Stimulated activated CD8-positive, alpha-beta memory T cell treated with anti-CD3 and anti-CD28 coated beads, Interleukin-15, amount 100 ng/mL, for 24 hours (primary cell): ENCODE measurements at places on chromosomes 7 and 10.

DNA sequence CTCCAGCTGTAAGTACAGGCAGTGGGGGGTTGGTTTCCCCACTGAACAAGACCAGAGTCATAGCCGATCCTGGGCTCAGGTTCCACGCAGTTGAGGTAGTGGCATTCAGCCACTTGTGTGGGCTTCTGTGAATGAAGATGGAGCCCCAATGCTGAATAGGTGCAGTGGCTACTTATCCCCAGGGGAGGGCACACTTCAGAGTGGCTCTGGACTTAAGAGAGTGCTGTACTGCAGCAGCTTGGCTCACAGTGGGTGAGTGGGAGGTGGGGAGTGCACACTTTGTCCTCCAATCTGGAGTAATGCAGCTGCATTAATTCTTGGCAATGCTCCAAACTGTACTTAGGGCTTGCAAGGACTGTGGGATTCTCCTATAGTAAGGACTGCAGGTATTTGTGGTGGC lies 81.9 kb downstream of the BUB3 start:
- no peak for DNase-seq

DNA sequence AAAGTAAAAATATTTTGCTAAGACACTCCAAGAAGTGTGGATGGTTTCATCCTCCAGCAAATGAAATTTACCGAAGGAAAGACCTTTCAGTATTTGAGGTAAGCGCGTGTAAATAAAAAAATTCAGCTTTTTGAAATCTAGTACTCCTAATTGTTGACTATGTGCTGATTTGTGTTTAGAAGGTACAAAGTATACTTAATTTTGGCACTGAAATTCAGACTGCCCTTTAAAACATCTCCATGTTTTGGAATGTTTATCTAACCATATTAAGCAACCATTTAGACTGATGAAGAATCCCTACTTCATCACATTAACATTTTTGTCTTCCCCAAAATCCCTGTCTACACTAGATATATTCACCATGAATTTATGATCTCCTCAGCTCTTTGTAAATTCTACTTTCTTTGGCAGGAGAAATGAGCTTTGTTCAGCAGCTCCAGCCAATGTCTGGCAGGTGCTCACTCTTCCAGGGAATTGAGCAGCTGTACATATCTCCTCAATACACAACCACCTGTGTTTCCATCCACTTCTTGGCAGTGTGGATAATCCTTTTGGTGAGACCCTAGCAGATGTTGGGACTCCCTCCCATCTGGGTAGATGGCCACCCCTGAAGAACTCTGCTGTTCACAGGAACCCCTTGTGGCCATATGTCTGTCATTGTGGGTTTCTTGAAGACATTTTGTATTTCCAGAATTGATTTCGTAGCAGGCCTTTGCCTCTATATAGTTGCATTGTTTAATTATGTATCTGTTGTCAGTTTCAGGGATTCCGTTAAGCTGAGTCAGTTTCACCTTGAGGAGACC lies 129.4 kb upstream of the SAMD8 start:
- no peak for DNase-seq

DNA sequence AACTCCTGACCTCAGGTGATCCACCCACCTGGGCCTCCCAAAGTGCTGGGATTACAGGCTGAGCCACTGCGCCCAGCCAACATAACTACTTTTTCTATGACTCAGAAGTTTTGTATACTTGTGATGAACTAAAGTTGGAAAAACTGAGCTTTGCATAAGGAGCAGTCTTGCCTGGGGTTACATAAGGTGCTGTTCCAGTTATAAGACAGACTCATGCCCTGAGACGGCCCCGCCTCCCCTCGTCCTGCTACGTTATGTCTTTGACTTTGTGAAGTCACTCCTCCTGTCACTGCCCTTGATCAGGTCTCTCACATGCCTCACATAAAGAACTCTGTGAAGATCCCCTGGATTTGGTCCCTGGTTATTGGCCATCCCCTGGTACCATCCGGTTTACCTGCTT lies 40.4 kb upstream of the OPN4 start:
- DNase-seq = no peak

GRCh38 chr7:71574153-71574860 lies 442.4 kb downstream of the GALNT17 start:
- DNase-seq = no peak

DNA sequence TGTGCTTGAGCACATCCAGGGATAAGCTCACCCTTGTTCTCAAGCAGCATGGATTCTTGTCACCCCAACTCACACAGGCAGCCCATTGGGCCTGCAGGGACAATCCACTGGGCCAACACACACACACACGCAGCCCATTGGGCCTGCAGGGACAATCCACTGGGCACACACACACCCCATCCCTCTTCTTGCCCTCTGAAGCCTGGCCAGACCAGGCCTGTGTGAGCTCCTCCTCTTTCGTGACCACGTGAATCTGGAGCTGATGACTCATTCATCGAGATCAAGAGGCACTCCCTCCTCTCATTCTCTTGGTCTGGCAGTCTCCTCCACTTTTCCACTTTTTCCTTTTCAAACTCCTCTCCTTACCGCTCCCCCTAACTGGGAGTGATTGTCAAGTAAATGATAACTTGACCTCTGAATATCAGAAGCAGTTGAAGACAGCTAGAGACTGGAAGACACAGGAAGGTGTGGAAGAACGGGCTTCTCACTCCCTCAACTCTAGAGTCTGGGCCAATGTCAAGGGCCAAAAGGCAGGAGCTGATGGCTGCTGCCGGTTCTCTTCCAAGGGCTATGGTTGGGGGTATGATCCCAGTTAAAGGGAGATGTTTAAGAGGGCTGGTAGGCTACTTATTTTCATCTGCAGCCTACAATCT lies 89.7 kb downstream of the HIPK2 start:
- no peak for DNase-seq

- DNase-seq = no peak
These were observed 17.5 kb downstream of the DNAJC9 start for GRCh38 chr10:73229567-73229966.

DNA sequence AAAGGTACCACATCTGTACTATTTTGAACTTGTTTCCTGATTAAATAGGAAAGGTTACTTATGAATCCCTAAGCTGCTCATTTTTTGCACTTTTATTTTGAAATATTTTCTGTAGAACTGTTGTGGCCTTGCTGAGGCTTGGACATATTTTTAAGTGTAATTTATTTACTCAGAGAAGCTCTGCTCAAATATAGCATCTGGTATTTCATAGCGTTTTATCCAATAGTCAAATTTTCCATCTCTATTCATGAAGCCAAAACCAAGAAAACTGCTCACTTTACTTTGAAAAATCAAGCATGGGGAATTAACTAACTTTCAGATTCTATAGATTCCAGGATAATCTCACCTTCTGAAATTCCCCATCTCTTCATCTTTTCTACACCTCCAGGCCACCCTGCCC lies 6.6 kb upstream of the FAM3C start:
- DNase-seq = no peak

- no peak for DNase-seq
These were observed 113.4 kb upstream of the SHH start for GRCh38 chr7:155925682-155926081.

- no peak for DNase-seq
These were observed 658.0 kb upstream of the NRG3 start for GRCh38 chr10:81216949-81217348.

DNA sequence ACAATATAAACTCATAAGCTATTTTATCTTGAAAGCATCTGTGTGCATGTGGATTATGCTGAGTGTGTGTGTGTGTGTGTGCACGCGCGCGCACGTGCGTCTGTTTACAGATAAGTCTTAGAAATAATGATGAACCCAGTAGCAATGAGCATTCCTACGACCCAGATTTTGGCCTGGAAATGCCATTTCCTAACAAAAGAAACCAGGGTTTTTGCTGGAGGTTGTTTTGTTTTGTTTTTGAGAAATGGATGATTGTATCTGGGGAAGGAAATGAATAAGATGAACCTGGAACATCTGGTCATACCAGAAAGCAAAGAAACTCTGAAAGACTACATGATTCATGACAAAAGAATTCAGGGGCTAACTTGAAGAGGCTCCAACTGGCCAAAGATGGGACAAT lies 22.1 kb upstream of the LMOD2 start:
- no peak for DNase-seq

- DNase-seq = no peak
These were observed 22.4 kb downstream of the NPC1L1 start for GRCh38 chr7:44518761-44519160.

DNA sequence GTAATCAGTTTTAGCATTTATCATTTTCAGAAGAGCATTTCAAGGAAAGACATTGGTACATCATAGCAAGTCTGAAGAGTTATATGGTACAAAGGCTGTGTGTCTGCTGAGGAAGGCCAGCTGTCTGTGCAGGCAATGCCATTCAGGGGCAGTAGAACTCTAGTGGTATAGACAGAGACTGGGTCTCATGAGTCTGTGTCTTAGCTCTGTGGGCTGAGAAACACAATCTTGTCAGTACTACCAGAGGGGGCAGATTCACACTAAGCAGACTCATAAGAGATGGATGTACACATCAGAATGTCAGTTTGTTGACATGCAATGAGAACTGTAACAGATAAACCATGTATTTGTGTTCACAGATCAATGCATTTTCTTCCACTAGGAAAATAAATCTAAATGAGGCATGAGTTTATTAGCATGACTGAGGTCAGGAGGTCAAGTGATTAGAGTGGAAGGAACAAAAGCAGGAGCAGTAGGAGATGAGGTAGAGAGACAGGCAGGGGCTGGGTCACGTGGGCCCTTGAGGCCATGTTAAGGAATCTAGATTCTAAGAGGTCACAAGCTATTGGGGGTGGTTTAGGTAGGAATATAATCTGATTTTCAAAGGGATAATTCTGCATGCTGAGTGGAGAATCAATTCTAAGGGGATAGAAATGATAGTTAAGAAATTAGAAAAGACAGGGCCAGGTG lies 7.5 kb upstream of the GGCT start:
- DNase-seq = no peak

- no peak for DNase-seq
These were observed 525.1 kb downstream of the KIF20B start for GRCh38 chr10:90226517-90226916.

- no peak for DNase-seq
These were observed 347.6 kb downstream of the MDFIC start for GRCh38 chr7:115269486-115269885.

DNA sequence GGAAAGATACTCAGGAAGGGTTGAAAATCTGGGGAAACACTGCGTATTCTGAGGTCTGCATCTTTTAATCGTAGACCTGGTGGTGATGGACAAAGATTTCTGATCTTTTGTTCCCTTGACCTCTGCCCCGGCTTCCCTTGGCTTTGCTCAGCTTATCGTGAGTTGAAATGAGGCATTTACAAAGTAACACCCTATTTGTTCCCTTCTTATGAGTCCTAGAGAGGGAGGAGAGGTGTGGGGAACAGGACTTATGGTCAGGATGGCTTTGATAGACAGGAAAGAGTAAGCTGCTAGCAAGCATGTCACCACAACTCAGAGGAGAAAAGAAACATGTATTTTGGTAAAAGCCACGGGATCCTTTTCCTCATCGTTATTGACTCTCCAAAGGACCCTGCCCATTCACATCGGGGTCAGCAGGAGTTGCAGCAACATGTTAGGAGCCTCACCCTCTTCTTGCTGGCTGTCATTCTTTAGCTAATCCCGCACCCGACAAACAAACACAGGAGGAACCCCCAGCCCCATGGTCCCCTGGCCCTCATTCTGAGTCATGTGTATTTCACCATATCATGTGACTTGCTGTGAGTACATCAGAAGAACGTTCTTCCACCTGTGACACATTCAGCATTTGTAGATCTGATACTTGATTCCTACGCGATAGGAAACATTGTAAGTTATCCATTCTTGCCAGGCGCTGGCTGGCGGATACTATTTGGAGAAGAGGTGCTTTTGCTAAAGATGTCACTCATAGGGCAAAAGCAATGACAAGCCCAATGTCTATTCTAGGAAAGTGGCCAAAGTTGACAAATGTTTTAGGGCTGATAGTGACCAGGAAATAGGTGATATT lies 170.1 kb downstream of the RTKN2 start:
- no peak for DNase-seq

GRCh38 chr10:112585960-112586359 lies 138.9 kb downstream of the VTI1A start:
- no peak for DNase-seq

DNA sequence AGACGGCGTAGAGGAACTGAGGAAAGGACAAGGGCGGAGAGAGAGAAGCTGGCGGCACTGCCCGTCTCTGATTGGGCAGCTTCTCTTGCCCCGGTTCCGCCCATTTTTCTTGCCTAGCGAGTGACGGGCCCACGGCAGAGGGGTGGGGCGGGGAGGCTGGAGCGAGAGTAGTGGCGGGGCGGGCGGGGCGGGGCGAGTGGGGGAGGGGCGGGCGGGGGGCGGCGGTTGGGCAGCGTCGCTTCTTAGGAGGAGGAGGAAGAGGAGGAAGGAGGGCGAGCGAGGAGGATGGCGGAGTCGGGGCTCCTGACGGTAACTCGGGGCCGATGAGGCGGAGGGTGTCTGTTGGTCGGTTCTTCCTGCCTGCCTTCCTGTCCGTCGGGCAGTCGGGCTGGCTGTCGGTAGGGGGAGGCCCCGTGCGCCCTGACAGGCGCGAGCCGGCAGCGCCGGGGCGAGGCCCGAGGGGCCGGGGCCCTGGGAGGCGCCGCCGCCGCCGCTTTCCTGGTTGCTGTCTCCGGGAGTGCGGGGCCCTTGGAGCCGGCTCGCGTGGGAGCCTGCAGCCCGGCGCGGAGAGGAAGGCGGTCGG lies at the start of gene SHOC2:
Gene SHOC2, plus strand, starts transcription at position 256 of the 583 bp plus-strand sequence. CDS start 44,755 bp downstream, outside the sequence.
- peak; percentile 86 for DNase-seq

GRCh38 chr7:50826371-50827172 lies 43.9 kb upstream of the GRB10 start:
- no peak for DNase-seq

DNA sequence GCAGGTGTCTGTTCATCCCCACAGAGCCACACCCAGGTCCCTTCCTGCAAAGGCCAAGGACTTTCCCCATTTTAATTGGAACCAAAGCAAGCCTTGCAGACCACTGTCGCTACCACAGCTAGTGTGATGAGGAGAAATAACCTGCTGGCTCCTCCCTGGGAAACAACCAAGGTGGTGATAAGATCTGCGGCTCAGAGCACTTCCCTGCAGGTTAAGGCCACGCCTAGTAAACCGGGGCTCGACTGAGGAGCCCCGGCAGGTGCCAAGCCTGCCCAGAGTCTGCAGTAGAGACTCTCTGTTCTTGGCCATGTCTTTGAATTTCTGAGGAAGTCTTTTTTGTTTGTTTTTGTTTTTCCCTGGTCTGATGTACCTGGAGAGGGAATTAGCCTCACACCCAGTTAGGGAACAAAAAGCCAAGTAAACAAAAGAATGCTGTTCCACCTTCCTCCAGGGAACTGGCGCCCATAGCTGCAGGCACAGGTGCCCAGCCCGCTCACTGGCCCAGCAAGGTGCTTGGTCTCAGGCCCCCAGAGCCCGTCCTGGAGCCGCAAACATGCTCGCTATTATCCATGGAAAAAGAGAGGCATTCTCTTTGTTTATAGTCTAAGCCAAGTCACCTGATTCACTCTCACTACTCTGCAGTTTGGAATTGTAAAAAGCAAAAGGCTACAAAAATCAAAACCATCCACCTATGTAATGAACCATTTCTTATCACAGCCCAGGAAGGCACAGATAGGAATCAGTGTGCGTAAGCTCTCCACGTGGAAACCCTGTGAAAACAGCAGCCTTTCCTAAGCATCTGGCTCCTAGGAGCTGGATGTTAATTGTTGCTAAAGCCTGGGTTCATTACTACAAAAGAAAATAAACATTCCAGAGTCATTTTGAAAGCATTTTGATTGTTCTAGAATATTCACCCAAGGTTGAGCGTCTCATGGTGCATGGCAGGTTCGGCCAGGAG lies 2.7 kb downstream of the GPR146 start:
- DNase-seq = no peak
